ENCODE measurements at places on chromosomes 16 and 17.

GRCh38 chr17:55303701-55304145 is 39.0 kb downstream of the HLF start:
- no peak for DNase-seq

DNA sequence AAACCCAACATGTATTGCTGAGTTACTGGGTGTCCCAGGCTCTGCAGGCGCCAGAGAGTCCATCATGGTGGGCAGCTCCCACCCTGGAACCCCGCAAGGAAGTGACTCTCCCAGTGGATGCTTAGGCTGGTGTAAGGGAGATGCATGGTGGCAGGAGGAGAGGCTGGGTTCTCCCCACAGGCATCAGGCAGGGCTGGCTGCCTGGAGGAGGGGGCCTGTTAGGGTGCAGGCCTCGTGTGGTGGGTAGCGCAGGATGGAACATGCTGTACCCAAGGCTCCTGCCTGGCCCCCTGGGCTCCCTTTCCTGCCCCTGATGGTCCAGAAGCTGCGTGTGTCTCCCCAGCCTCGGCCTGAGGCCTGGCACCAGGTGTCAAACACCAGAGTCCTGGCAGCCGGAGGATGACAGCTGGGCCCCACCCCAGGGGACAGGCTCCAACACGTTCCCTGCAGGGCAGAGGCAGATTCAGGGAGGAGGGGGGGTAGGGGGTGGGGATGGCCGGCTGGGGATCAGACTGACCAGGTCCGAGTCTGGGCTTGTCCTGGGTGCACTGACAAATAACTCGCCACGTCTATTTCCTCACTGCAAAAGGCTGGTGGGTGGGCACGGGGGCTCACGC is 40.2 kb upstream of the CIBAR2 start:
- DNase-seq = no peak

GRCh38 chr17:43640491-43641252 is 21.1 kb downstream of the MEOX1 start:
- no peak for DNase-seq

GRCh38 chr16:26335236-26335853 is 643.6 kb downstream of the HS3ST4 start:
- DNase-seq = no peak

GRCh38 chr16:30535106-30535776 is 583 bp upstream of the ZNF747 start:
- DNase-seq = no peak

- no peak for DNase-seq
These were observed 140.9 kb downstream of the UTP18 start for GRCh38 chr17:51401279-51401678.
